ENCODE measurements at places on chromosomes 2 and 18.

DNA sequence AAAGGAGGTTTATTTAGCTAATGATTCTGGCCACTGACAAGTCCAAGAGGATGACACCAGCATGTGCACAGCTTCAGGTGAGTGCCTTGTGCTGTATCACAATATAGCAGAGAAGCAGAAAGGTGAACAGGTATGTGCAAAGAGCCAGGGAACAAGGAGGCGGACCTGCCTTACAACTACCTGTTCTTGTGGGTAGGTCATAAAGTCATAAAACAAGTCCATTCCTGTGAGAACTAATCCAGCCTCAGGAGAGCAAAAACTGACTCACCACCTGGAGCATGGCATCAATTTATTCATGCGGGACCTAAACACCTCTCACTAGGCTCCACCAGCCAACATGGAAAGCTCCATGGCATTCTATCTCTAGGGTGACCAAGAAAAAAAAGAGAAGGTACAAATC, 234.2 kb downstream of the ASXL3 start:
- no peak for DNase-seq

DNA sequence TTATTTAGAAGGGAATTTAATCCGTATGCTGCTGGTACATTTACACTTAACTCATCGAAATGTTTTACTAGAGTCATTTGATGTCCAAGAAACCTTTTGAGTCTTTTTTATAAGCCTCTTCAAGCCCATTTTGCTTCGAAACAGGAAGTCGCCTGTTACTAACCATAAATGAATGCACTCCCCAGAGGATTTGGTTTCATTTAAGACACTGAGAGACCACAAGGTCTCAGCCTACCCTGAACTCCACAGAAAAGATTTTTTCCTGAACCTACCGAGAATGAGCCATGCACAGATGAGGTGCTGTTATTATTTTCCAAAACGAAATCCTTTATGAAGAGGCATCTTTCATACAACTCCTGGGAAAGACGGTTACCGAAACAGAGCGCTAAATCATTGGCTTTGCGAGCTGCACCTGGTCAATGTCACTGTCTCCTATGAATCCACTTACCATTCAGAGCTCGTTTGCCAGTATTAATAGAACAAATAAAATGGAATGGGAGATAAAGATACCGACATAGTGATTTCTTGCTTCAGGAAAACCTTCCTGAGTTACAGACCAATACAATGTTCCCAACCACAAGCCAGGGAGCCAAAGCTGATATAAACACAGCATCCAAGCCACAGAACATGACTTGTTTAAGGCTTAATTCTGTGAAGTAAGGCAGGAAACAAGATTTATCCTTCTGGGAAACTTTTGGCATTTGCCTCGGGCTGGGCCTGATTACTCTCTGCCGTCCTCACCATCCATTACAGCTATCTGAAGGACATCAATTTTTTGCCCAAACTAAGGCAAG, 382.1 kb downstream of the OSR1 start:
- no peak for DNase-seq

GRCh38 chr2:172736424-172737174, 954 bp downstream of the RAPGEF4 start:
- no peak for DNase-seq

DNA sequence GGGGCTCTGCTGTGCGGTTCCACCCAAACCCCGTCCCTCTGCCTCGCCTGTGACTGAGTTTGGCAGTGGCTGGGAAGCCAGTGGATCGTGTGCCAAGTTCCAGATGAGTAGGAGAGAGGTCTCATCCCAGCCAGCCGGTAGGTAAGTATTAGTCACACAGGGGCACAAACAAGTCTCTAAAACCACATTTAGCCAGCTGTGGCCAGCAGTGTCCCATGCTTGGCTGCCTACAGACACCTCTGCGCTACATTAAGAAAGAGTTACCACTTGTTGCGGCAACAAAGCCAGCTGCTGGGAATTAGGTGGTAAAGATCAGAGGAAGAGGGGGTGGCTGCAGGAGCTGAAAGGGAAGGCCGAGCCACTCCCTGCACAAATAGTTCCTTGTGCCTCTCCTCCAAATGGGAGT, 81.2 kb downstream of the GATA6 start:
- DNase-seq = no peak

GRCh38 chr2:212538305-212539071, at the start of gene ERBB4:
TSS of gene ERBB4 (minus strand) at chr2:212538802. CDS start at chr2:212538530, 272 bp downstream.
- DNase-seq = no peak

DNA sequence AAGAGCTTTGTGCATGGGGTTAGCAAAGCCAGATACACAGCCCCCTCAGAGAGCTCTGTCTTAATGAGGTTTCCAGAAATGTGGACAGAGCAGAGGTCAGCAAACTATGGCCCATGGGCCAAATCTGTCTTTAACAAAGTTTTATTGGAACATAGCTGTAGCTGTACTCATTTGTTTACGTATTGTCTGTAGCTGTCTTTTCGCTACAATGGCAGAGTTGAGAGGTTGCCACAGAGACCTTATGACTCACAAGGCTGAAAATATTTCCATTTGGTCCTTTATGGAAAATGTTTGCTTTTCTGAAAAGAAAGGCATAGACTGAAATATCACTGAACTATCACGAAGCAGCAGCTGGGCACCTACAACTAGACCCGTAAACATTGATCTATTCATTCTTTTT, 841.8 kb downstream of the SLC4A3 start:
- no peak for DNase-seq

DNA sequence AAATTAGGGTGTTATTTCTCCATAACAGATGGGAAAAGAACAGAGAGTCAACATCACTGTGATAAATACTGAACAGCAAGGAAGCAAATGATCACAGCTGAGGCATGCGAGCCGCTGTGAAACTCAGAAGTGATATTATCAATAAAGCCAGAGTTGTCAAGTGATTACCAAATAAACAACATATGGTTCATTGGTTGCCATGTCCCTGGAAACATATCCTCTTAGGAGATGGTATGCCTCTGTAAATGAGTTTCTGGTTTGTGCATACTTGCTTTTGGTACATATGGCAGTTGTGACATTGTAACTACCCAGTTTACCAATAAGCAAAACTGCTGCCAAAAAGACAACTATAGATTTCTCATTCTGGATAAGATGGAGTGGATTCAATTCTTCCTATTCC, 23.8 kb downstream of the RAPGEF4 start:
- DNase-seq = no peak

DNA sequence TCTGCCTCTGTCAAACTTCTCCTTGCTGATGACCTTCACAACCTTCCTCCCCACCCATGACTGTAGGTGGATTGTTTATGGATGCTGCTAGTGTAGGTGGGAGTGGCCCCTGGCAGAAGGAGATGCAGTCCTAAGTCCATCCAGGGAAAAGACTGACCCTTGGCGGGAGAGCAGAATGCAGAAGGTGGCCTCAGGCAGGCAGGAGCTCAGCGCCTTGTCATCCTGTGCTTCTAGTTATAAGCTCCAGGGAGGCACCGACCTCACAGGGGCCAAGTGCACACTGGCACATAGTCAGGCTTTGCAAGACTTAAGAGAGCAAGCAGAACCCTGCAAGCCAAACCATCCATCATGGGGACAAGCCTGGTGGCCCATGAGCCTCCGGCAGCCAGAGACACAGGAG, 74.4 kb downstream of the CAPN13 start:
- DNase-seq = no peak

GRCh38 chr2:46144133-46144800, 152.9 kb upstream of the EPAS1 start:
- peak; percentile 73 for DNase-seq

- DNase-seq = no peak
Measured at GRCh38 chr2:233764264-233764663, 4.2 kb downstream of the UGT1A1 start.

- DNase-seq = no peak
Measured at GRCh38 chr2:39118786-39119499, 1.9 kb downstream of the SOS1 start.

- DNase-seq = no peak
Measured at GRCh38 chr2:180184506-180184905, 177.4 kb upstream of the CWC22 start.

DNA sequence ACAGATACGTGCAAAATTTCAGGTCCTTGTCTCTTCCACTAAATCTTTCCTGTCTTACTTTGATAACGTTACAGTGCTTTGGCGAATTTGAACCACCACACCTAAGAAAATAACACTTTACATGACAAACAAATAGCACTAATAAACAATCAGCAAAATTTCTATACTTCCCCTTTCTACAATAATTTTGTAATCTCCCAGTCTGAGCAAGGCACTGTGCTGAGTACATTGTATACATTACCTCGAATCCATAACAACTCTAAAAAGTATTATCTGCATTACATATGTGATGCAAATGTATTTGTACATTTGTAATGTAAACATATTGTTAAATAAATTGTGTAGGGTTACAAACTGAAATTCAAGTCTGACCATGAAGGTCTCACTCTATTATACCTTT, 49.9 kb downstream of the RTN4 start:
- DNase-seq = no peak

GRCh38 chr2:191465766-191466420, 212.0 kb upstream of the NABP1 start:
- DNase-seq = no peak

- peak; percentile 82 for DNase-seq
Measured at GRCh38 chr2:16608661-16609643, 56.7 kb downstream of the CYRIA start.

- DNase-seq = no peak
Measured at GRCh38 chr2:67565761-67566160, 168.6 kb downstream of the ETAA1 start.

DNA sequence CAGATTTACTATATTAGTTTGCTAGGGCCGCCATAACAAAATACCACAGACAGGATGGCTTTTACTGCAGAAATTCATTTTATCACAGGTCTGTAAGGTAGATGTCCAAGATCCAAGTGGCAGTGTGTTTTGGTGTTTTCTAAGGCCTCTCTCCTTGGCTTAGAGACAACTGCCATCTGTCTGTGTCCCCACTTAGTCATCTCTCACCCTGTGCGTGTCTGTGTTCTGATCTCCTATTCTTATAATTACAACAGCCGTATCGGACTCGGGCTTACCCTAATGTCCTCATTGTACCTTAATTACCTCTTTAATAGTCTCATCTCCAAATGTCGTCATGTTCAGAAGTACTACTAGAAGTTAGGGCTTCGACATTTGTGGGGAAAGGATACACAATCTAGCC, 362.3 kb upstream of the CDH19 start:
- no peak for DNase-seq

- no peak for DNase-seq
Measured at GRCh38 chr2:218991674-218992168, 1.5 kb downstream of the CRYBA2 start.

- no peak for DNase-seq
Measured at GRCh38 chr2:197075754-197076337, 149.3 kb upstream of the PGAP1 start.

DNA sequence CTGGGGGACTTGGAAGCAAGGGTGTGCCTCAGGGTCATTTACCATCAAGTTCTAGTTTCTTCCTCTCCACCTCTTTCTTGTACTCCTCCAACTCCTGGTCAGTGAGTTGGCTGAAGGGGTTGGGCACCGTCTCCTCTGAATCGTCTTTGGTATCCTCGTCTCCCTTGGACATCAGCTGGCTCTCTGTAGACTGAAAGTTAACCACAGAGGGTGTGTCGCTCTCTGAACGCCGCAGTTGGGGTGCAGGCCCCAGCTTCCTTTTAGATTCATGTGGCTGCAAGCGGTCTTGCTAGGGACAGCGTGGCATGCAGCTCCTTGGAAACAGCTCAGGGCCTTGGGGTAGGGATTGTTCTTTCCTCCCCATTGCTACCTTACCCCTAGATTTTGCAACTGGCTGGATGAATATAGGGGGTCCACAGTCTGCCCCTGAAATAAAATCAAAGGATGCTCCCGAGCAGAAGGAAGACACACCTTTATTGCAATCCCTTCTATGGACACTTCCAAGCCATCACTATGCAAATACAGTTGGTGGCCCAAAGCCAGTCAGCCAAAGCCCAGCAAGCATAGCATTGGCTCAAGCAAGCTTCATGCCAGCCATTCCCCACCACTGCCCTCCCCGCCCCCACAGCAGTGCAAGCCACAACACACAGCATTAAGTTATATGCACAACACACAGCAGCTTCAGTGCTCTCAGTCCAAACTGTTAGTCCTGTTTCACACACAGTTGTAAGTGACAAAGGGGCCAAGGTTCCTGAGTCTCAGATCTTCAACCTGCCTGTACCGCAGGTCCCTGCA, 93.2 kb downstream of the ADD2 start:
- no peak for DNase-seq

GRCh38 chr2:206802654-206803514, 37.5 kb downstream of the FASTKD2 start:
- no peak for DNase-seq

DNA sequence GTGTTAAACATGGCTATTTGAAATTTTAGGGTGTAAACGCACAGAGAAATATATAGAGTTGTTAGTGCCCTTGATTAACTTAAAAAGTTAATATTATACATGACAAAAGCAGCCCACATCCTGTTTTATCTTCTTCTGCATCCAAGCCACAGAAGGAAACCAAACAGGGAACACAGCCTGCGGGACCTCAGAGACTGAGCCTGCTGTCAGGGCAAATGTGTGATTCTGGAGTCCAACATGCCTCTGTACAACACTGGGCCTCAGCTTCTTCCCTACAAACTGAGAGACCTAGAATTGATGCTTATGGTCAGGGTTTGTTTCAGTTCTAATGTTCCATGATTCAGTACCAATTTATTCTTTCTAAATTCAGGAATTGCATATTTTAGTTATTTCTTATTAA, 404.7 kb downstream of the FBXO15 start:
- no peak for DNase-seq

- DNase-seq = peak; percentile 16
Measured at GRCh38 chr2:85750587-85751575, 2.9 kb upstream of the ATOH8 start.

- no peak for DNase-seq
Measured at GRCh38 chr2:144461308-144461766, 58.6 kb downstream of the ZEB2 start.

DNA sequence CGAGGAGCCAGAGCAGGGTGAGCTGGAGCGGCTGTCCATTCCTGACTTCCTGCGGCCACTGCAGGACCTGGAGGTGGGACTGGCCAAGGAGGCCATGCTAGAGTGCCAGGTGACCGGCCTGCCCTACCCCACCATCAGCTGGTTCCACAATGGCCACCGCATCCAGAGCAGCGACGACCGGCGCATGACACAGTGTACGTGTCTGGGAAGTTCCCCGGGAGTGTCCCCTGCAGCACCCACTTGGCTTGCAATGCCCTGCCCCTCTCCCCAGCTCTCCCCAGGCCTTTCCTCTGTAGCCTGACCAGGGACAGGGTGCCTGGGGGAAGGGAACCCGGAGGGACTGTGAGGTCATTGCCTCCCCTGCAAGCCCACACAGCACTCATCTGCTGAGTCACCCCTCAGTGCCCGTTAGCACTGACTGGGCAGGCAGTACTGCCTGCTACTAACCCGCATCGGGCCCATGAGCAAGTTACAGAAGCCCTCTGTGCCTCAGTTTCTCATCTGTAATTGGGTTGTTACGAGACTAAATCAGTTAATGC, 29.4 kb upstream of the GMPPA start:
- DNase-seq = peak; percentile 3

- no peak for DNase-seq
Measured at GRCh38 chr2:119673796-119674195, 5.2 kb upstream of the TMEM177 start.

- no peak for DNase-seq
Measured at GRCh38 chr18:46740046-46740445, 16.8 kb downstream of the ST8SIA5 start.
